ENCODE measurements at places on chromosomes 4 and X.

DNA sequence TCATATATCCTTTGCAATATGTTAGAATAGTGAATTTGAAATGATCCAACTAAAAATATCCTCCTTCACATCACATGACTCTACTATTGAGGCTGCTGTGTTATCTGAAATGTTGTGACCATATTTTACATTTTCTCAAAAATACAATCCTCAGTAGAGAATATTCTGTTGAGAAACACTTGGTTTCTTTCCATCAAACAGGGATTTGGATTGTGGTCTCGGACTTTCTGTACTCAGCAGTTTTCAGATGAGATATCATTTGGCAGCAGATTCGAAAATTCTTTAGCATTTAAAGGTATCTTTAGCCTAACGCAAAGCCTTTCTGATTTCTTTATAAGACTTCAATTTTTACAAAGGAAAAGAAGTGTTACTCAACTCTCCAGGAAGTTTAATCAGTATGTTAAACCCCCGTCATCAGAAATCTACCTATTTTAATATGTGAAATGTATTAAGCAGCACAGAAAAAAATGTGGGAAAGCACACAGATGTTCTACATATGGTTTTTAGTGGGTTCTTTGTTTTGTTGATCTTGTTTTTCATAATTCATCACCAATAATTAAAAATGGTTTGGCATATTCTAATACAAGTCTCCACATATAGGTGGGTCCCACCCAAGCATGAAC, 55.4 kb upstream of the ANXA3 start:
- DNase-seq: no peak

GRCh38 chr4:186659935-186660334, 63.7 kb downstream of the FAT1 start:
- DNase-seq: no peak

DNA sequence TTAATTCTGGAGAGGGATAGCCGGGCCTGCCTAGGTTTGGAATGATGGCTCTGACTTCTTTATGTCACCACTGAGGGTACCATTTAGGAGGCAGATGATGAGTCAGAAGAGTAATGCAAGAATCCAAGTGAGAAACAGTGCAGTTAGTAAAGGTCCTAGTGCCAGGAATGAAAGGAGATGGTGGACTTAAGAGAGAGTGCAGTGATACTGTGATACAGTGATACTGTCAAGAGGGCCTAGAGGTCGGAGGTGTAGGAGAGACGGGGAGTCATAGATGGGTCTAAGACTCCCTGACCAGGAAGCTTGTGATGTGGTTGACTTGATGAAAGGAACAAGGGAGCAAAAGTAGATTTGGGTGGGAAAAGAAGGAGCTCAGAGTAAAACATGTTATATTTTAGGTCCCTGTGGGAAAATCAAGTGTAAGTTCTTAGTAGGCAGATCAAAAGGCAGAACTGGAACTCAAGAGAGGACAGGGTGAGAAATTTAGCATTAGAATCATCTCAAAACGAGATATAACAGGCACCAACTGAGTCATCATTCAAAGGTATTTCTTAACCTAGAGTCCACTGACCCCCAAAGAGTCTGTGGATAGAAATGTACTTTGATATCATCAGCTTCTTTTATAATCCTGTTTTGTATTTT, 85.0 kb downstream of the NFKB1 start:
- no peak for DNase-seq

- no peak for DNase-seq
Measured at GRCh38 chr4:111793433-111794091, 351.7 kb upstream of the FAM241A start.

DNA sequence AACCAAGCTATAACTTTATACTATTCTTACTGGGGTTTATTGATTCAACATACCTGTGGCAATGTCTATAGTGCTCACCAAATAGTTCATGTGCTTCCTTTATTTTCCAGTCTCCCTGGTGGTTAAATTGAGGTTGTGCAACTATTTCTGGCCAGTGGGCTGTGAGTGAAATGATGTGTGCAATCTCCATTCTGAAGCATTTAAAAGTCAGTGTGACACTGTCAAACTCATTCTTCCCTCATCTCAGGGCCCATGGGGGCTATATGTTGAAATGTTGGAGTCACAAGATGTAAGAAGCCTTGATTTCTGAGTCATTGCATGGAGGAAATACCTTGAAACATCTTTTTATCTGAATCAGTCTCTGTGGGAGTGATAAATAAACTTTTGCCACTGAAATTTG, 414.3 kb upstream of the RPS6KA3 start:
- no peak for DNase-seq

DNA sequence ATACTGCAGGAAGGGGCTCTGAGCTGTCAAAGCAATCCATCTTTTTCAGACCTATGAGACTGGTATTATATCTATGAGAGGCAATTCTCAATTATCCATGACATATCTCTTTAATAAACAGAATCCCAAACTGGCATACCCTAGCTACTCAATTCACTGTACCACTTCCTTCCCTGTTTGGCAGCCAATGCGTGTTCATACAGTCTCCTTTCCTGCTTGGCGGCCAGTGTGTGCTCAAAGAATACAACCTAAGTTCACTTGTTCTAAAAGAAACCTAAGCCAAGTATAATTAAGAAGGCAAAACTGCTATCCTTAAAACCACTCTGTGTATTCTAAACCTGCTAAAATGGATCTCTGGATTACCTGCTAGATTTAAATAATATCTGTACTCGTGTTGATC, 38.3 kb downstream of the ARHGEF9 start:
- DNase-seq: no peak

DNA sequence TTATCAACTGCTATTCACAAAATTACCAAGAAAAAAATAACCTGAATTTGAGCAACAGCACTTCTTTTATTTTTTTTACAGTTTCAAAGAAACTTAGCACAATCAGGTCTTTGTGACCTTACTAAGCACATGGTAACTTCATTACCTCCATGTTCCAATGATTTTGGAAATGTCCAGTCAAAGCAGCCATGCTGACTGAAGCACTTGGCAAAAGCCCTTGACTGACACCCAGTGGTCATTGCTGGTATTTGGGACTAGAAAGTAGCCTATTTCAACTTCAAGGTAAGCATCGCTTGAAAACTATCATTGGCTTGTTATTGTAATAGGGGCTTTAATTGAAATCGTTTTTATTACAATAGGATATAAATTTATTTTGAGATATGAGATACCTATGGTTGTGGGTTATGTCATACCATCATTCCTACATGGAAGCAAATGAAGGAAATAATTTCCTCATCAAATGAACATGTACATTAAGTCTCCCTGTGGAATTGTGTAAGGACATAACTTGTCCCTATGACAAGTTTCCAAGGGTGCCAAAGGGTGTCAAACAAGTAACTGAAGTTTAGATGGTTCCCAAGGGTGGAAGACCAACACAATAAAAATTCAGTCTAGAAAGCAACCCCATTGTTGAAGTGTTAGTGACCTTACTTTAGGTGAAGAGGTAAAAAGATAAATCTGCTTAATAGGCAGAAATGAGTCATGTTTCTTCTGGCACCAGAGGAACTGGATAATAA, 15.2 kb upstream of the ANXA10 start:
- DNase-seq: peak; percentile 43

- no peak for DNase-seq
Measured at GRCh38 chrX:106711375-106711774, 15.1 kb upstream of the RNF128 start.

- DNase-seq: no peak
Measured at GRCh38 chr4:15703439-15703838, 574 bp downstream of the BST1 start.

- no peak for DNase-seq
Measured at GRCh38 chr4:155444721-155445120, 68.0 kb upstream of the MAP9 start.

- DNase-seq: no peak
Measured at GRCh38 chr4:181659202-181659601, 584.0 kb upstream of the TENM3 start.

DNA sequence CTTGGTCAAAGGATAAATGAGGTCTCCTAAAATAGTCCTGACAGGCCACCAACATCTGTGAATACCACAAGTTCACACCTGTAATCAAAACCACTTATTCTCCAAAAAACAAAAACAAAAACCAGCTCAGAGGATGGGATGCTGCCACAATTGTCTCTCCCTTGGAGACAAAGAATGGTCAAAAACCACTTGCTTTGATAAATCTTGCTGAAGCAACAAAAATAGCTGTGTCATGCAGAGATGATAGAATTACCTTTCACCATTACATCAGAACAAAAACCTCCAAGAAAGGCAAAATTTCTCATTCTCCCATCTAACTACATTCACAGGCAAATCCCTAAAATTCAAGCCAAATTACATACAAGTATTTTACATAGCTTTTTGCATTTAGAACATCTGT, 180.4 kb downstream of the MAML3 start:
- no peak for DNase-seq

DNA sequence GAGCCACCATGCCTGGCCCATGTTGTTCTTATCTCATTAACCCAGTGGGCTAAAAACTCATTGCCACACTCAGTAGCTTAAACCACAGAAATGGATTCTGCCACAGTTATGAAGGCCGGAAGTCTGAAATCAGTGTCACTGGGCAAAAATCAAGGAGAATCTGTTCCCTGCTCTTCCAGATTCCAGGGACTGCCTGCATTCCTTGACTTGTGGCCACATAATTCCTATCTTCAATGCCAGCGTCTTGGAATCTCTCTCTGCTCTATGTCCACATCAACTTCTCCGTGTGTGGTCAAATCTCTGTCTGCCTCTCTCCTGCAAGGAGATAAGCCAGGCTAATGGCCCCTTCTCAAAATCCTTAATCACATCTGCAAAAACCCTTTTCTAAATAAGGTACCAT, 4.1 kb upstream of the WFS1 start:
- DNase-seq: no peak

DNA sequence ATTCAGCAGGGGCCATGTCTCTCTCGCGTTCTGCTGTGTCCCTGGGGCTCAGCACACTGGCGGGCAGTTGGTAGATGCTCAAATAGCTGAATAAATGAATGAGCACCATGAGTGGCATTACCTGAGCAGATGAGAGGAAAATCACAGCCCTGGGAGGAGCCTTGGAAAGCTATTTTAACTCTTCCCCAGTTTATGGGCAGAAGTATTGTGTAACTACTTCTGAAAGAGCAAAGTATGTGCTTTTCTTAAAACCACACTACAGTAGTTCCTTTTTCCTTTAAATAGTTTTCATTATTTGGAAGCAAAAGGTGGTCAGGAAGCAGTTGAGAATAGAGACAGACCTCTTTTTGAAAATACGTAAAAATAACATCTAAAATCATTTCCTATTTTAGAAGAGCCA, 3.0 kb upstream of the PLAC1 start:
- DNase-seq: no peak

- no peak for DNase-seq
Measured at GRCh38 chr4:4752025-4752424, 107.4 kb upstream of the MSX1 start.

- DNase-seq: peak; percentile 81
Measured at GRCh38 chr4:18593297-18594002, 571.9 kb upstream of the LCORL start.

GRCh38 chrX:132776486-132777210, 181.8 kb downstream of the HS6ST2 start:
- DNase-seq: no peak

DNA sequence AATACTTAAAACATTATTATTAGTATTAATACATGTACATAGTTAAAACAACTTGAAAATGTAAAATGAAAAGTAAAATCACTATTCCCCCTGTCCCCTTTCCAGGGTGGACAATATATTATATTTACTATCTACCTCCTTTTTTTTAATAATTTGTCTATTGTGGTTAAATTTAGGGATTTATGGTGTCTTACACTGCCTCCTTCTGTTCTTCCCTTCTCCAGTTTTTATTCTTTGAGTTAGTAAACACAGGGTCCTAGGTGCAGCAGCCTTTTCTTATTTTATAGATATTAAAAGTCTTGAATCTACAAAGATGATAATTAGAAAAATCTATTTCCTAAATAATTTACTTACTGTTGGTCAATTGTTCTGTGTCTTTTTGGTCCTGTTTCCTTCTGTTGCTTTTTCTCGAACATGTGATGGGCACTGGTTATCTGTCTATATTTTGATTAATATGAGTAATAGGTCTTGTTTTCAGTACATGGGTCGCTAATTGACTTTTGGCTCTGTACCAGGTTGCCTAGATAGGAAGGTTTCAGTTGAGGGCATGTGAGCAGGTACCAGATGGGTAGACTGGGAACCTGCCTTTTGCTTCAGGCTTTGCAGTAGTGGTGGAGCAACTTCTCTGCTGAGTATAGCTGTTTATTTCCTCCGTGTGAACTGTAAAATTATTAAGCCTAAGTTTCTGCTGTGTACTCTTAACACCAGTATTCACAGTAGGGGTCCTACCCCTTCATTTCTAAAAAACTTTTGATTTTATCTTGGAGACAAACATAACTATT, 1.1 kb downstream of the NUDT9 start:
- no peak for DNase-seq

GRCh38 chr4:2497931-2498330, 29.0 kb downstream of the RNF4 start:
- no peak for DNase-seq

- peak; percentile 62 for DNase-seq
Measured at GRCh38 chr4:11954093-11954492, 525.4 kb upstream of the HS3ST1 start.

DNA sequence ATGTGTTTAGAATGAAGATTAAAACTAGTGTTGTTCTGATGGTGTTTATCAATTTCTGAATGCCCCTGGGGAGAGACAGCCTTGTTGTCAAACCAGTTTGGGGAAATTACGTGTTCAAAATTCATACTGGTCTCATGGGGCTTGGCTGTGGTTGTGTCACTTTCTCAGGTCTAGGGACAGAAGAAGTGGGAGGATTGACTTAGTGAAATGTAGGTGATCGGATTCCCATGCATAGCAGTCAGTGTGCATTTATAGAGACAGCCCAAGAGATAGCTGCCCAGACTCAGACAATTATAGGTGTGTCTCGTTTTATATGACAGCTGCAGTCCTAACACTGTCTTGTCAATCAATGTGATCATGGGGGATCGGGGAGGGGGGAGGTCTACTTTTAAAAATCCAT, 94.4 kb upstream of the CLCN4 start:
- no peak for DNase-seq

- no peak for DNase-seq
Measured at GRCh38 chr4:151067316-151067970, 32.0 kb upstream of the RPS3A start.

DNA sequence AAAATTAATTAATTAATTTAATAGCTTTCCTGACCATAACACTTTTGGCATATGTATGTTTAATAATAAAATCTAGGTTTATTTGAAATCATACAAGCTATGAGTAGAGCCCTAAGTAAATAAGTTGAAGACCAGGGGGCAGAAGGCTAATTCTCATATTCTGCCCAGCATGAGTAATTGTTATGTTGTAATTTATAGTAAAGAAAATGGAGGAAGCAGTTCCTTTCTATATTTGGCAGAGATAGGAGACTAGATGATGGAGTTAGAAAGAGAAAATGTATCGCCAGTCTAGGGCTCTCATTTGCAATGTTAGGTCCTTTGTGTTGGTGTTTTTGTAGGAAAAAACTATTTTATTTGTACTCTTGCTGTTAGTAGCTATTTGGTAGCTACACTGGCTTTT, 89.1 kb downstream of the FNIP2 start:
- no peak for DNase-seq

Measured in NT2/D1 (cell line).